ENCODE measurements at places on chromosomes 1 and 21. TPM values are rescaled to one million over a fixed set of nuclear protein-coding genes. Genes with fewer than 3 reads are reported as not detected.

- no peak for DNase-seq
Observed at GRCh38 chr1:81406292-81406999, 394.3 kb upstream of the ADGRL2 start.

GRCh38 chr1:88936760-88937342, 45.5 kb upstream of the GTF2B start:
- DNase-seq = no peak

- DNase-seq = no peak
Observed at GRCh38 chr1:118097622-118098348, 87.2 kb downstream of the SPAG17 start.

- no peak for DNase-seq
Observed at GRCh38 chr1:218247339-218247738, 37.8 kb upstream of the RRP15 start.

GRCh38 chr1:2976180-2976562, 45.1 kb upstream of the ACTRT2 start:
- DNase-seq = no peak

DNA sequence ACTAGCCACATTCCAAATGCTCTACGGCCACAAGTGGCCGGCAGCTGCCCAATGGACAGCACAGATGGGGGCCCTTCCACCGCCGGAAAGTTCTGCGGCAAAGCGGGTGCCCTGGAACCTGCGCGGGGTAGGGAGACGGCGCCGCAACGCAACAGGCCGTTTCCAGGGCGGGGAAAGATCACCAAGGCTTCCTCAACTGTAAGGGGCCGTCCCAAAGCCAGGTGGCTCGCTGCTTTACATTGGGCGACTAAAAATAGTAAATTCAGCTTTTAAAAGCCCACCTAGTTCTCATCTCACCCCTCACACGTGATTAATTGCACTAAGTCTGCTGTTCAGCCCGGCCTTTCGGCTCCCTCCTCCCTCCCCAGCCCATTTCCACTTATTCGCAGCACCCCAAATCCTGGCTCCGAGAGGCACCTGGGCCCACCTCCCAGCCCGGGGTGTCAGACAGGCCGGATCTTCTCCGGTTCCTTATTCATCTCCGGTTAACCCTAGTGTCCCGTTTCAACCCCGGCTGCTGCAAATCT, 643 bp downstream of the CFAP298 start:
- DNase-seq = peak; percentile 66

DNA sequence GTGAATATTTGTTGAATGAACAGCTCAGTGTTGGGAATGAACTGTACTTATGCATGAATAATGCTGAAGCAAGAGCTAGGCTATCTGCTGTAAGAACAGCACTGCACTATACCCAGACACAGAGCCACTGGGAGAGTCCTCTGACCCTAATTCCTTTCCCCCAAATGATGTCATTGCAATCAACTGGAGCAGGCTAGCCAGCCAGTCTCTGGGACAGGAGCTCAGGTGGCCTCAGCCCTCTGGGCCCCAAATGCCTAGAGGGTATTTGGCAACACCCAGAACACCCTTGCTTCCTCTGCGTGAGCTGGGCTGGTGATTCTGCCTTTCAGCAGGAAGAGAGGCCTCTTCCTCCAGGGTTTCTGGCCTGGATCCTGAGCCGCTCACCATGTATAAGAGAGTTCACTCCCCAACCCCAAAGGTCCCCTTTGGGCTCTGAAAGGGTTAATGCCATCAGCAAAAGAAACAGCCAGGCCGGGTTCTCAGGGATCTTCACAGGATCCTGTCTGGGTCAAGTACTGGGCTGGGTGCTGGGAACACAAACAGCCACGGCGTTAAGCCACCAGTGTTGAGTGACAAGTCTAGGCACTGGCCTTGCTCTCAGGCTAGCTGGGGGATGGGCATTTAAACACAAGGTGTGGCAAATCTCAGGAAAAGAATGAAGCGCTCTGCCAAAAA, 3.7 kb upstream of the PADI4 start:
- DNase-seq = no peak

DNA sequence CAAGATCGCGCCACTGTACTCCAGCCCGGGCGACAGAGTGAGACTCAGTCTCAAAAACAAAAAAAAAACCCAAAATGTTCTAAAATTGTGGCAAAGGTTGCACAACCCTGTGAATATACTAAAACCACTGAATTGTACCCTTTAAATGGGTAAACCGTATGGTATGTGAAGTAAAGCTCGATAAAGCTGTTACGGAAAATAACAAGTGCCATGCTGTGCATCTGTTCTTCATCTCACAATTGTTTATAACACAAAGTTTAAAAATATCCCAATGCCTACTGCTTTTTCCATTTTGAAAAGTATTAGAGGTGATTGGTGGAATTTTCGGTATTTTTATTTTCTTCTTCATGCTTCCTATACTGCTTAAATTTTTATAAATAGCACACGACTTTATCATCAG, 111.5 kb downstream of the ENAH start:
- DNase-seq = no peak

DNA sequence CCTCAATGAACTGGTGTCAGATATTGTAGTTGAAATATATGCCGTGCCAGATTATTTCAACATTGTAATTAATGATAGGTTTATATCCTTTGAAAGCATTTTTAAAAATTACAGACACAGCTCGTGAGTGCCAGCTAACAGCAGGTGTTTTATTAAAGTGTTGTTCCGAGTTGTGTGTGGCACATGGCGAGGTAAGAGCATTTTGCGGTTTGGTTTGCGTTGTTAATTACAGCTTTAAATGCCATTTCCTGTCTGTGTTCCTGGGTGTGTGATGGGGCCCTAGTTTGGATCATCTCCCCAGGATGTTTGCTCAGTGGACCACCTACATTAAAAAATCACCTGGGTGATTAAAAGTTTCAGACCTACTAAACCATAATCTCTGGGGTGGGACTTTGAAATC, 97.4 kb downstream of the PRDM2 start:
- no peak for DNase-seq

GRCh38 chr1:237340892-237341291, 298.9 kb downstream of the RYR2 start:
- no peak for DNase-seq

- DNase-seq = peak; percentile 49
Observed at GRCh38 chr1:17201201-17202021, 3.5 kb upstream of the PADI1 start.

GRCh38 chr1:47576758-47577115, 138.9 kb downstream of the FOXD2 start:
- no peak for DNase-seq

DNA sequence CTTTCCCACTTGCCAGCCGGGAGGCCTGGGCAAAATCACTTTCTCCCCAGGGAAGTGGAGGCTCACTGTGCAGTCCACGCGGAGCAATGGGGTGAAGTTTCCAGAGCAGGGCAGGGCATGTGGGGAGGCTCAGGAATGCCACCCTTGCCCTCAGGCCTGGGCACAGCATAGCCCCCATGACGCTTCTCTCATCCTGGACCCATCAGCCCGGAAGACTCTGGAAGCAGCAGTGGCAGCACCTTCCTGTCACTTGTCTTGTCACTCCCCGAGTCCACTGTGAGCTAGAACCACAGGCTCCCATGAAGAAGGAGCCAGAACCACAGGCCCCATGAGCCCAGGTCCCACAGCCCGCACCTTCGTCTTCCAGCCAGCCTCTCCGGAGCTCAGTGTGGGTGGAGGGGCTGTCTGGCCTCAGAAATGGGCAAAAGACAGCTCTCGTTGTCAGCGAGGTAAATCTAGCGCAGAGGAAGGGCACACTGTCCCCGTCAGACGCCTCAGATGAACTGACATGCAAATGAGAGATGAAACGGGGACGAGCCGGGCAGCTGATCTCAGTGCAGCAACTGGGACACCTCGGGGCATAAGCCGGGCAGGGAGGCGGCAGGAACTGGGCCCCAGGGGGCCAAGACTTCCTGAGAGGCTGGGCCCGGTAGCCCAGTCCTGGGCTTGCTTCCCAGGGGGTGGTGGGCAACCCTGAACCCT, 6.1 kb downstream of the PDE9A start:
- DNase-seq = no peak

DNA sequence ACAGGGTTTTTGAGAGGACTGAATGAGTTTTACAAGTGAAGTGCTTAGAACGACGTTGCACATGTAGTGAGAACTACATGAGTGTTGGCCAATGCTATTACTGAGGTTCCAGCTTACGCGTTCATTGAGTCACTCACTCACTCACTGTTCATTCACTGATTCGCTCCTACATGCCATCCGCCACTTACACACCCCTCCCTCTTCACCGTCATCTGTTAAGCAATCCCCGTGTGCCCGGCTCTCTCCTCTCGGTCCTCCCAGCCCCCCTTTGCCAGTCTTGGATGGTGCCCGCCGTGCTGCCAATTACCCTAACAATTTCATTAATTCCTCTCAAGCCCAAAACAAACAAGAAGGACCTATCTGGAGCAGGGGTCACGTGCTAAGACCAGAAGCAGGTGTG, 27.3 kb upstream of the EPHA2 start:
- no peak for DNase-seq

GRCh38 chr1:205484985-205485967, 19.2 kb upstream of the CDK18 start:
- DNase-seq = peak; percentile 79

- no peak for DNase-seq
Observed at GRCh38 chr1:168146626-168147025, 9.9 kb upstream of the GPR161 start.

DNA sequence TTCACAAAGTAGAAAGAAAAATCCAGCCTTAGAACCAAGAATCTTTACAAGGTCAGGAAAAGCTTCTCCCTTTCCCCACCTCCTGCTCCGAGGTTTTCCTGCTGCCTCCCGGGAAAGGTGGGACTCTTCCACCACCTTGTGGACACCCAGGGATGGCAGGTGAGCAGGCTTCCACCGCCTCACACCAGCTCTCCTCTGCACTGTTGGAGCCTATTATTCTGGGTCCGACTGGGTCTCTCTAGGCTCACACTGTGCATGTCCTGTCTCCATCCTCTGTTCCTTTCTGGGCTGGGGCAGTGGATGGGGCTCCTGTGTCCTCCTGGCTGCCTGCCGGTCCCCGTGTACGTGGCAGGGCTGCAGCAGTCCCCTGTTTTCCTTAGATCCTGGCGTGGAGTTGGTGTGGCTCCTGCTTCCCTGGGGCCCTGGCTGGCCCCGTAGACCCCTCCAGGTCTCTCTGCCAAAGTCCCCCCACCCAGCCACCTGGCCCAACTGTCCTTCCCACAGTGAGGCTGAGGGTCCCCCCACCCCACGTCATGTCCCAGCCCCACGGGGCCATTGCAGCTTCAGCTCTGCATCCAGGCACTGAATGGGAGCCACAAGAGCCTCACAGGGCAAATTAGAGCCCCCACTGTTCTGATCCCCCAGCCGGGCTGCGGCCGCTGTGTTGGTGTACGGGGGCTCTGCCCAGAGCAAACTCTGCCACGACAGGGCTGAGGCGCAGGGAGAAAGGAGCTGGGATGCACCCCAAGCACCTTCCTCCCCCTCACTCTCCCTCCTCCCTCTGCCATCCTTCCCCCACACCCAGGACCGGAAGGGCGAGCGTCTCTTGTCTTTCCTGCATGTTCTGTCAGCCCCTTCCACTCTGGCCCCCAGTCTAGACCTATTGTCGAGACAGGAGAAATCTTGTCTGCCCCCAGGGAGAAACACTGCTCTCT, 3.3 kb upstream of the SLC45A1 start:
- peak; percentile 60 for DNase-seq

DNA sequence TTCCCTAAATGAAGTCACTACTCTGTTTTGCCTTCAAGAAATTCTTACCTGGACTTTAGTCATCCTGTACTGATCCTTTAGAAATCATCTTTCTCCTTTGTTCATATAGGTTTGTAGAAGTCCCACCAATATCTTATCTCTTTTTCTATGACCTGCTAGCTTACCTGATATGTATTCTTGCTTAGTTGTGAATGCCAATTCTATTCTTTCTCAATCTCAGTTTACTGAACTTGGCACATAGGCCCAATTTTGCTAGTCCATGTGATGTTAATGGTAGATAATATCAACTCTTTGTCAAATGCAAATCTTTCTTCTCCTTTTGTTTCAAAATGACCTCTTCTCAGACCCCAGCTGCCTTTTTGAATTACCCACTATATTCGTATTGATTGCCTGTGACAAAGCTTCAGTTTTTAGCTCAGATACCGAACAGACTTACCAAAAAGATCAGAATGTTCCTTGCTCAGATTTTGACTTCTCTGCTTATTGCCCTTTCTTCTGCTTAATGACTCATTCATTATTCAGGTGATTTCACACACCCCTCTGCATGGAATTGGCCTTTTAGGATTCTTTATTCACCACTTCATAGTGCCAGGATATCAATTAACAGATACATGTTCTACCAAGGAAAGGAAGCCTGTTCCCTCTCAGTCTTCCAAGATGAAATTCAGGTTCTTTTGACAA, 20.6 kb downstream of the IPO9 start:
- DNase-seq = no peak

KDF1 gene
- not detected for total RNA-seq

TRIM63 gene
- not detected for total RNA-seq

SLC25A34 gene
- total RNA-seq = 0.88 TPM

PIK3R3 gene
- total RNA-seq = 9.6 TPM

GJA5 gene
- not detected for total RNA-seq

OPRD1 gene
- not detected for total RNA-seq

ETV3L gene
- not detected for total RNA-seq

OR14K1 gene
- not detected for total RNA-seq

FOXO6 gene
- total RNA-seq = not detected

RPS6KA1 gene
- total RNA-seq = 158 TPM

GJA8 gene
- total RNA-seq = not detected

TMEM200B gene
- total RNA-seq = 0.09 TPM

VSIG8 gene
- not detected for total RNA-seq
